ENCODE measurements at places on chromosomes 4 and X.
A peak's percentile ranks its signal among the peaks of the same experiment; 100 is the strongest.

DNA sequence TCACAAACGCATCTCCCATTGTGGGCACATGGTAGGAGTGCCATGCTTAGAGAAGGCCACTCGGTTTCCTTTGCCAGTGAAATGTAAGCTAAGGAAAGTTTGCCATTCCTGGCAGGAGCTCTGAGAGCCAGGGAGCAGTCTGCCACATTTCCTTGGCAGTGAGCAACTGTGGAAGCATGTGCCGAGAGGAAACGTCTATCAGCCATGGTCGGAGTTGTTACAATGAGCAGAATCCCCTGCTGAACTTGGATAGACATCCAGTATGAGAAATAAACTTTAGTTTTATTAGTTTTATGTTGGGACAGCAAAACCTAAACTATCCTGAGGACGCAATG is 51.1 kb downstream of the ENOPH1 start:
- no peak for DNase-seq

DNA sequence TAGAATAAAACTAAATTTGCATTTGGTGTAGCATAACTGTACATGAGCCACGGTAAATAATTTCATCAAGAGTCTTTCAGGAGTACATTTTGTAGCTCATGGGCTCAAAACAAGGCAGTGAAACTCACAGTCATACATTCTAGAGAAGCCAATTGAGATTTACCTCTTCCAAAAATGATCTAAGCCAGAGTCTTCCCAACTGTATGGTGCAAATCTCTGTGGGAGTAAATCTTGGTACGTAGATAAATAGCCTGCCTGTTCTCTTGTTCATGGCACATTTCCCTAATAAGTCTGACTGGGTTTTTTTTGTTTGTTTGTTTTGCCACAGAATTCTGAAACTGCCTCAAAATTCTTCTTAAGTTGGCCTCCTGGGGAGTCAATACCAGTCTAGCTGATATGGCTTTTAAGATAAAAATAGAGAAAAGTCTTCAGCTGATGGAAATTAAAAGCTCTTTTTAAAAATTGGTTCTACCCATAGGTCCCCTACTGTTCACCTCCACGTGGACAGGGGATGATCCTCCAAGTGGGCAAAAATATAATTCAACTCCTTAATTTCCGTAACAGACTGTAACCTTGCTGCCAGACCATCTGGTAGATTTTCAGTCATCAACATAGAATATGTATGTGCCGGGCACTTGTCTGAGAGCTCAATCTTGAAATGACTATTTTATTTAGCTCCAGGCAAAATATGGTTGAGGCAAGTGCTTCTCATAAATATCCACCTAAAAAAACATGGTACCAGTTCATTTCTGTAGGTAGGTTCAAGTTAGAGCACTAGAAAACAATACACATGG is 365.4 kb downstream of the PDHA2 start:
- DNase-seq = no peak

- no peak for DNase-seq
Observed at GRCh38 chrX:85111347-85111746, 107.7 kb downstream of the APOOL start.

- DNase-seq = no peak
Observed at GRCh38 chrX:65741823-65742222, 74.4 kb downstream of the MSN start.

DNA sequence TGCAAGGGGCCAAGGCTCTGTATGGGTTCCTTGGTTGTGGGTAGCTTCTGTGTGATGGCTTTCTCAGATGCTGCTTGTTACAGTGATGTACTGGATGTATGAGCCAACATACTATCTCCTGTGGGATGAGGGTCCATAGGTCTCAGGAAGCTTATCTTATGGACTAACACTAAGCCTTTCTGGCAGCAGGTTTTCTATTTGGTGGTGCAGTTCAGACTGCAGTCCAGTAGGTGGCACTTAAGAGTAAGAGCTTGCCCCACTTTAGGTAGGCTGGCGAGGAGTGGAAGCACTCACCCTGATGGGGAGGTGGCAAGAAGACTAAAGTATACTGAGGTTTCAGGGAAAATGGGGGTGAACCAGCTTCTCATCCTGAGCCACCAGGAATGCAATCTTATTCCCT is 306.7 kb upstream of the MAOA start:
- peak; percentile 10 for DNase-seq

GRCh38 chr4:140049024-140049848 is 104.7 kb downstream of the MAML3 start:
- no peak for DNase-seq

DNA sequence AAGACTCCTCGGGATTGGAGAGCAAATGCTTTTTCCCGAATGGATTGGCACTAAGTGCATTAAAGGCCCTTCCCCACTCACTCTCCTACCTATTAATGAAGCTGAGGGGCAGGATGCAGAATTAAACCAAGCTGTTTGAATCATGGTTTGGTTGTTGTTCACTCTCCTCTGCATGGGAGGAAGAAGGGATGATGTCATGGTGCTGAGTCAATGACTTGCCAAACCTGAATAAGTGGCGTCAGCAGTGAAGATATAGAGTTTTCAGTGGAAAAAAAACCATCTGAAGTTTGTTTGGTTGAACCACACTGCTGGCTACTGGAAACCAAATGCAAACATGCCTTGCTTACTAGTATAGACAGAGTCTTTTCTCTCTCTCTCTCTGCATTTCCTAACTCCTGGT is 19.8 kb upstream of the ZXDA start:
- DNase-seq = no peak

GRCh38 chr4:140726776-140727500 is 29.2 kb downstream of the TBC1D9 start:
- no peak for DNase-seq

GRCh38 chr4:89889289-89889688 is 5.4 kb upstream of the MMRN1 start:
- no peak for DNase-seq

DNA sequence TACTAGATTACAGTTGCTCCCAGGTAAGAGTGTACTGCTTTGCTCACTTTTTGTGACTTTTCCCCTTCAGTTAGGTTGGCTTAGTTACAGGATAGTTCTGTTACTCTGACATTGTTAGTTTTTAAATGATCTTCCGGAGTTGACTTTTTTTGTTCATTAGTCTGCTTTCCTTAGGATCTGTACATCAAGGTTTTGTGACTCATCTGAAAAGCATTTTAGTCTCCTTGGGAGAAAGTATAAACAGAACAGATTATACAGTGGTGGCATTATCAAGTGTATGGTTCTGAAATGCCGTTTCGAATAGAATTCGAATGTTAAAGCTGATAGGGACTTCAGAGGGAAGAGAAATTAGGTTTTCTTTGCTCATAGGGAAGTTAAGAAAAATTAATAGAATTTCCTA is 63.3 kb downstream of the USP9X start:
- DNase-seq = no peak

GRCh38 chrX:96861218-96861617 is 22.5 kb upstream of the RPA4 start:
- no peak for DNase-seq

DNA sequence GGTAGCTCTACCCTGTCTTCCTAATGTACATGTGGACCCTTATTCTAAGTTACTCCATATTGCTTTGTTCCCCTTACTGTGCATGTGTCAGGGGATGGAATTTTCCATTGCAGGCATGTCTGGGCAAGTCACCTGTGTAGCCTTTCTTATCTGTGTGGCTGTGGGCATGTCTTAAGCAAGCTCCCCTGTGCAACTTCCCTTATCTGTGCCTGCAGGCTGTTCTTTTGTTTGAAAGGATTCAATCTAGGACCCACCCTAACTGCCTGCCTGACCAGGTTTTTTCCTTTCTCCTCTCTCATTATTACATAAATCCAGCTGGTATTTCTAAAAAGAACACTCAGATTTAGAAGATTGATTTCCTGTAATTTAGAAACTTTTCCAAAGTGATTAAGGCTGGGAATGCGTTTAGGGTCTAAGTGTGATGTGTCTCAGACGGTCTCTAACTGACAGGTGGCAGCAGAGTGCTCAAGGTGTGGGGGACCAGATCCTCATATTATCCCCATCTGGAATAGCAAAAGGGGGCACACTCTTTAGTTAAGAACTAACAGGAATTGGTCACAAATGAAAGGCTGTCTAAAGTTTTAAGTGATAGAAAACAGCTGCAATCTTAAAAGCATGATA is 198.9 kb upstream of the PPP1R2C start:
- DNase-seq = no peak

DNA sequence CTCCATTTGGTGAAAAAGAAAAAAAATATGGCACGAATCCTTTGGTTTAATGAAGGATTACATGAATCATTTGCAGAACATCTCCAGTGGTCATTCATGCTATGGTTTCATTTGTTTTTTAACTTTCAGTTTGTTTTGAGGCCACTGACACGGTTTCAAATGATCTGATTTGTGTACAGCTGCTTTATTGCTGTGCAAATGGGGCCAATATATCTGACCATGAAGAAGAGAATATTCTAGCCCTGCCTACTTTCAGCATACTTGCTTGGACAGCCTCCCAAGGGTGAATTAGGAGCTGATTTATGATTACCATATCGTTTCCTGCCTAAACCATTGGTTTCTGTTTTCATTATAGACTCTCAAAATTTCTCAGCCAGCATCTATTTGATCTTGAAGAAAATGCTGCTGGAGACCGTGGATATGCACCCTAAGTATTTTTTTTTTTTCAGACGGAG is 30.7 kb downstream of the SPARCL1 start:
- no peak for DNase-seq

- DNase-seq = no peak
Observed at GRCh38 chr4:16508968-16509367, 282.7 kb upstream of the TAPT1 start.

DNA sequence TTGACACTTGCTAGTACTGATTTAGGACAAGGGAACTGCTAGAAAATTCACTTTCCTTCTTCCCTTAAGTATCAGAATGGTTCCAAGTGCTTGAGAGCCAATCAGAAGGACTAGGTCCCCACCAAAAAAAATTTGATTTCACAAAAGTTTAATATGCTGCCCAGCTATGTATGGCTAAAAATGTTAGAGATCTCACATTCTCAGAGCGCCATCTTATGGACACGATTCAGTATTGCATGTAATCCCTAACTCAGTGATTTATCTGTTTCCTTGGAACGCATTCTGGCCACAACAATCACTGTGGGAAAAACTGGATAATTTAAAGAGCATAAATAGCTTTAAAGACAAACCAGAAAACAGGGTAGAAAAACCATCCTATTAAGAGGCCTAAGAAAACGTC is 255.1 kb upstream of the GPC4 start:
- no peak for DNase-seq

DNA sequence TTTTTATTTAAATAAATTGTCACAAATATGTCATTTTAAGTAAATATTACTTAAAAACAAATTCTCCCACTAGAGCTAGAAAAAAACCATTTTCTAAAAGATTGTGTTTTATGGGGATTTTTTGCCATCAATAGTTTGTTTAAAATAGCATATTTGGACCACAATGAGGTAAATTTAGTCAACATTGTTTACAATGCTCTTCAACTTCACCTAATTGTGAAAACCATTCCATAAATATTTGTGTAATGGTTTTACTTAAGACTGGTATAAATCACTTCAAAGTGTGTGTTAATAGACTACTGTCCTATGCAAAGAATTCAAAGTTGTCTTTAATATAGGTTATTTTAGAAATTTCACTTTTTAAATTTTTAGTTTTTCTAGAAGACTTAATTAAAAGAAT is 1004.2 kb downstream of the PCDH18 start:
- no peak for DNase-seq

GRCh38 chr4:16259889-16260246 is 33.6 kb upstream of the TAPT1 start:
- peak; percentile 41 for DNase-seq

DNA sequence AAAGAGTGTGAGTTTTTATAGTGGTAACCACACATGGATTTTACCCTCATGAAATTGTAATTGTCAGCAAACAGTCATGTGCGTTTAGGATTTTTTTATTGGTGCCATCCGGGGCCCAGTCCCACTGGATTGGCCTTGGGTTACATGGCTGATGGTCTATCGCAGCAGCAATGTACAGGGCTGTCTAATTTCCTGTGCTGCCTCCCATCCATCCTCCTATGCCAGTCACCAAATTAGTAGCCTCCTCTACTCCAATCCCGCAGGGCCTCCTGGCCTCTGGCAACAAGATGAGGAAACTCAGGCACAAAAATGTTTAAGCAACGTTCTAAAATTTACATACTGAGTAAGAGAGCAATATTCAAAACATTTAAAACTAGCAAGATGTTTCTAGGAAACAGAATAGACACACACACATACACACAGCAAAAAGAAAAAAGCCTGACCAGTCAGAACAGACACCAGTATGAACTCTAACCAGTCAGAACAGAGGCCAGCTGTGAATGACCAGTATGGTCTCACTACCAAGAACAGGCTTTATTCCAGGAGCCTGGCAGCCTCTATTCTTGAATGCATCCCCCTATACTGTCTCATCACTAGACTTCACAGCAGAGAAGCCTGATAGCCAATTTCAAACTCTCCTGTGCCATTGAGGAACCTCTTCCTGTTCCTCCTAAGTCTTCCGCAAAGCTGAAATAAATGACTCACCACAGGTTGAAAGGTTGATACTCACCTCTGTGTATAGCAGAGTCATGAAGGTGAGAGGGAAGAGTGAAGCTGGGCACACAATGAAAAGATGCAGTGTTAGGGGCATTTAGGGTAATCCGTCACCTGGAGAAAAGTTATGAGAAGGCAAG is 42.6 kb downstream of the CHRNA9 start:
- no peak for DNase-seq

DNA sequence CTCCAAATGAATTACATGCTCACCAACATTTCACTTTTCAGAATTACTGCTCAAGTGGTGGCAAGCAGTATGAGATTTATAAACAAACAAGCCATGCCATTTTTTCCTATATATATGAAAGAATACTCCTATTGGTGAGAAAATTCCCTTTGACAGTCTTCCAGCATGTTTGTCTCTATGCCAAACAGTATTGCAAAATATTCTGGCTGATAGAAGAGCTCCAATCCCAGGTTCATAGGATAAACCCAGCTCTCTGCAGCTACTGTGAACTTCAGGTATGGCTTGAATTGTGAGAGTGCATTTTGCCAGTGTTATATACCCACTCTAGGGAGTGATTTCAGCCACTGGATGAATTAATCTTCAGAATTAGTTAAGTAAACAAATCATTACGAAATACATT is 108.8 kb downstream of the MAGEC2 start:
- no peak for DNase-seq

DNA sequence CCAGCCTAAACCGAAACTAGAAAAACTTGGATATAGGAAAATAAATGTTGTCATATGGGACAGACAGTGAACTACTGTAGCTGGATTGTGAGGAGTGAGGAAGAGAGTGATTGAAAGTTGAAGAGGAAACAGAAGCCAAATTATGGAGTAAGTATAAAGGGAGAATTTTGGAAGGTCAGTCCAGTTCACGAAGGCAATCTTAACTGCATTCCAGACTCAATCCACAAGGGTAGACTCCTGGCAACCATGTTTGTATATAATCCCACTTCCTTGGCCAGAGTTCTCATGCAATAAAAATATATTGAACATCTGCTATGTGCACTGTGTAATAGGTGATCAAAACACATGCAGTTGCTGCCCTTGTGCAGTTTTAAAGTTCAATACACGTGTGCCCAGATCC is 58.6 kb upstream of the CAMK2D start:
- no peak for DNase-seq
